Glutamatergic neuron (in vitro differentiated cells): ENCODE measurements at places on chromosomes 2 and 18.

DNA sequence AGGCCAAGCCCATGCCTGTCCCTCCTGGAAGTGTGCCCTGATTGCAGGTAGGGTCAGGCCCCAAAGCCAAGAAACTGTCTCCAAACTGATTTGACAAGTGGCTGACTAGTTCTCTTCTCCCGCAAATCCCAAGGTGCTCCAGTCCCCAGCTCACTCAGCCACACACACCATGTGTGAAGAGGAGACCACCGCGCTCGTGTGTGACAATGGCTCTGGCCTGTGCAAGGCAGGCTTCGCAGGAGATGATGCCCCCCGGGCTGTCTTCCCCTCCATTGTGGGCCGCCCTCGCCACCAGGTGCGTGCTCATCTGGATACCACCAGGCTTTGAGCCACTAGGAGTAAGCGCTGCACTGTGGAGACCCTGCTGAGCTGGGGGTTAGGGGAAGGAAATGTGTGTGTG, 8.3 kb downstream of the ACTG2 start:
- DNase-seq: no peak

DNA sequence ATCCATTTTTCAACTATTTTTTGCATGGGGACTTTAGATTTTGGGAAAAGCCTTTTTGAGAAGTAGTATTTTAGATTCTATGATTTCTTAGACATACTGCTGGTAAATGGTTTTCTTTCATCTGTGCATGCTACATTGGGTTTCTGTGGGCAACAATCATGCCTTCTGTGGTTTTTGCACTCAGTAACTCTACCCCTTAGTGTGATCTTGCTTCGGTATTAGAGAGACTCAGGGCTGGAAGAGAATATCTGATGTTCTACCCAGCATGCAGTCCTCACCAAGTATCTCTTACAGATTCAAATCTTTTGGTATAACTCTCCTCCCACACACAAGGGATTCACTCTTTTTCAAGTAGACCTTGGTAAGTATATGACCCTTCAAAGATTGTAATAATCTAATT, 183.0 kb downstream of the PMAIP1 start:
- DNase-seq: no peak

GRCh38 chr18:41870817-41871216, 84.2 kb upstream of the PIK3C3 start:
- DNase-seq: no peak

DNA sequence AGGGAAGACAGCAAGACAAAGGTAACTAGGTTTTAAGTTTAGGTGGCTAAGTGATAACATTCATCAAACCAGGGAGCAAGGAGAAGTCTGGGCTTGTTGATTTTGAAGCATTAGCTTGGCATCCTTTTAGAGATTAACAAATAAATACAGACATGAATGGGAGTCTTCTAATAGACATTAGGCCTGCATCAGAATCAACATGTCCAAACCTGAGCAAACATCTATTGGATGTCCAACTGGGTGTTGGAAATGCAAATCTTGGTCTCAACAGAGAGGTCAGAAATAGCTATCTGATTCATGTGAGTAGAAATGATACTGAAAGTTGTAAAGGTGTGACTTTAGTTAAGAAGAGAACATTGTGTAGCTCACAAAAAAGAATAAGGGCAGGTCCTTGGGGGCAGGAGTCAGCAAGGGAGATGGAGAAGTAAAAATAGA, 85.5 kb upstream of the RND3 start:
- DNase-seq: no peak

GRCh38 chr2:157176602-157177001, 80.9 kb upstream of the GALNT5 start:
- DNase-seq: no peak

GRCh38 chr2:152924219-152924618, 205.8 kb downstream of the ARL6IP6 start:
- DNase-seq: no peak

DNA sequence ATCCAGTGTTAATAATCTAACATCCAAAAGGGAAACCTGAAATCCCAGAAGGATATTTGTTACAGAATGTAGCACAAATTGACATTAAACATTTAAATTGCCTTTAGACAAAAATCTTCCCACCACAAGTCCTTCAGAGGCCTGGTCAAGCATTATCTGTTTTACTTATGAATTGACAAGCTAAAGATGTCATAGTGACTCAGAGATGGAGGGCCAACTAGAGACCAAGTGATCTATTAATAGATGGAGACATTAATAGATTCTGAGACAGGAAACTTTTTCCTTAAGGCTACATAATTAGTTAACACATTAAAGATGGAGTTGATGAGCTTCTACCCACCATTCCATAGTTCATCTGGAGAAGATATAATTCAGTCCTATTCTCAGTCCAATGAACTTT, 526.2 kb downstream of the IRS1 start:
- no peak for DNase-seq

- no peak for DNase-seq
Observed at GRCh38 chr2:203492965-203493364, 42.1 kb downstream of the RAPH1 start.

- no peak for DNase-seq
Observed at GRCh38 chr2:161096336-161096735, 63.9 kb upstream of the TANK start.

DNA sequence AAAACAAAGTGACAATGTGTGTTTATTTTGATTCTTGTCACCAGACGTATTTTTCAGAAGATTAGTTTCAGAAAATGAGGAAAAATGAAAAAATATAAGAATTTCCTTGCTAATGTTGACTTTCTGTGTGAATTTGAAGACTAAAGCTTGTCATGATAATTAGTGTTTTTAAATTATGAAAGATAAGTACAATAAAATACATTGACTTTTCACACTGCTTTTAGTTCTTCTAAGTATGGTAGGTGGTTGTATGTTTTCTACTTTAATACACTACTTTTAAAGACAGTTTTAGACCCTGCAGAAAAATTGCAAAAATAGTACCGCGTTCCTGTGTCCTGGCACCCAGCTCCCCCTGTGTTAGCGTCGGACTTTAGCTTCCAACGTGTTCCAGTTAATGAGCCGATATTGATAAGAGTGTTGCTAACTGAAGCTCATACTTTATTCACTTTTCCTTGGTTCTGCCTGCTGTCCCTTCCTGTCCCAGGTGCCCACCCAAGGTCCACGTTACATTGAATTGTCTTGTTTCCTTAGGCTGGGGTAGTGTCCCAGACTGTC, 695 bp downstream of the RBFA start:
- no peak for DNase-seq

GRCh38 chr2:68333009-68333408, 13.3 kb upstream of the CNRIP1 start:
- no peak for DNase-seq

DNA sequence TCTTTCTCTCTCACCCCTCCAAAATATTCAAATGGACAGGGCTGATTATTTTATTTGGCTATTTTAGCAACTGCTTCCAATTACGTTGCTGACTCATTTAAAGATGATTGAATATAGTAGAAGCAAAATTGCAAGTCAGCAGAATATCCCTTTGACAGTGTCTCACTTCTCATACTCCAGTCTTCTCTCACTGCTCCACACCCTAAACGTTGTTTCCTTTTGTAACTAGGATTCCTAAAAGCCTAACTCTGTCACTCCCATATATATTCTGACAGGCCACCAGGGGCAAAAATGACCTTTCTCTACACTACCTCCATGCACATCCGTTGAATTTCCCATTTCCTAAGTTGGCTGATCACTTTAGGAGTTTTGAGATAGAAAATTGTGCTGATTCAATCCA, 351.1 kb downstream of the RND3 start:
- DNase-seq: no peak

- DNase-seq: no peak
Observed at GRCh38 chr18:37554399-37554787, 11.2 kb downstream of the CELF4 start.

DNA sequence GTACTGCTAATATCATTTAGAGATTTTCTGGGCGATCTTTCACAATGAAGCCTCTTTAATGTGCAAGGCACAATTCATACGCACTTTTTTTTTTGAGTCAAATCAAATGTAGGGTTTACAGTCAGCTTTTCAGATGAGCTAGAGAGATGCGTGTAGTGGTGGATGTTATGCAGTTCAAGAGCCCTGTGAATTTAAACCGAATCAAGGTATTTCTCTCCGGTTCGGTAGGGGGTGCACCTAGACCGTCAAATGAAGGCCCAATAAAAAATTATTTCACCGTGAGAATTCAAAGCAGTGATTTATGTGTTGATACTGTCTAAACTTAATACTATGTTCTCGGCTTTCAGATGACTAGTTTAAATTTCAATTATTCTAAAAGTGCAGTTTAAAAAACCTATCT, 1.1 kb downstream of the PTH2R start:
- no peak for DNase-seq

DNA sequence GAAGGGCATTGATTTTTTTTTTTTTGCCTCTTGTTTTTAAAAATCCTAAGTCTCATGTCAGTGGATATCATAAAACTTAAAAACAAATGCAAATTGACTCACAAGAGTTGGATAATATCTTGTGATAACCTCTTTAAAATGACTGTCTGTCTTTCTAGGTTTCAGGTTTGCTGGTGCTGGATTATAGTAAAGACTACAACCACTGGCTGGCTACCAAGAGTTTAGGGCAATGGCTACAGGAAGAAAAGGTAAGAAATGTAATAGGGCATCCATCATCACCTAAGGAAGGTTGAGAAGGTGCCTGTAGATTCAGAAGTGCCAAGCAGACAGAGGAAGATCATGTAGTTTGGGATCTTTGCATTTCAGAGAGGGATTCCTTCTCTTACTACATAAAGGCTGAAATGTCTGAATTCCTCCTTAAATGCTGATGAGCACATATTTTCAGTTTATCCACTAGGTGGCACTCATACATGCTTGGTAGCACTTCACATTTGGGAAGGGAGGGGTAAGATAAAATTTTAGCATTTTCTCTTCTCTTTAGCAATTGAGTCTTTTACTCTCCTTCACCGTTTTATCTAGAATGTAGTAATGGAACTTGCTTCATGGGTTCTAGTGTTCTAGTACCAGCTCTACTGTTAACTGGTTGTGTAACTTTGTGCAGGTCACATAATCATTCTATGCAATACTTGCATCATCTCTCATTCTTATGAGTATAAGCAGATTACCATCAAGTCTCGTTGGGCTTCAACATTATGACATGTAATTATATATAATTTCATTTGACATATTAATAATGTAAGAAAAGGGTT, 21.1 kb downstream of the CPS1 start:
- no peak for DNase-seq

DNA sequence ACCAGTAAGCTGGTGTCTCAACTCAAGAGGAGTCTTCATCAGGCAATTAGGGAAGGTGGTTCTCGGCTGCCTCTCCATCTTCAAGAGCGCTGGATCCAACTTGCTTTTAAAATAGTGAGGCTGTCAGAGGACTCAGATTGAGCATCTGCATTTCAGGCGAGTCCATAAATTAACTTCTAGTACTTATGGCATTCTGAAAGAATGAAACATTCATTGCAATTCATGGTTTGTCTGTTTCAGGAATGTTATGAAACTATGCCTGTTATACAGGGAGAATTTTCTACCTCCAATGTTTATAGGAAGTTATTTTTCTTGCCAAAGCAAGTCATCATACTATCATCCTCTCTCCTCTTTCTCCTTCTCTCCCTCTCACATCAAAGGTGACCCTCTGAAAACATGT, 883.2 kb downstream of the SLC4A3 start:
- no peak for DNase-seq

- no peak for DNase-seq
Observed at GRCh38 chr2:191038241-191038725, 24.3 kb upstream of the STAT1 start.

- no peak for DNase-seq
Observed at GRCh38 chr18:21064347-21064746, 47.3 kb downstream of the ROCK1 start.

DNA sequence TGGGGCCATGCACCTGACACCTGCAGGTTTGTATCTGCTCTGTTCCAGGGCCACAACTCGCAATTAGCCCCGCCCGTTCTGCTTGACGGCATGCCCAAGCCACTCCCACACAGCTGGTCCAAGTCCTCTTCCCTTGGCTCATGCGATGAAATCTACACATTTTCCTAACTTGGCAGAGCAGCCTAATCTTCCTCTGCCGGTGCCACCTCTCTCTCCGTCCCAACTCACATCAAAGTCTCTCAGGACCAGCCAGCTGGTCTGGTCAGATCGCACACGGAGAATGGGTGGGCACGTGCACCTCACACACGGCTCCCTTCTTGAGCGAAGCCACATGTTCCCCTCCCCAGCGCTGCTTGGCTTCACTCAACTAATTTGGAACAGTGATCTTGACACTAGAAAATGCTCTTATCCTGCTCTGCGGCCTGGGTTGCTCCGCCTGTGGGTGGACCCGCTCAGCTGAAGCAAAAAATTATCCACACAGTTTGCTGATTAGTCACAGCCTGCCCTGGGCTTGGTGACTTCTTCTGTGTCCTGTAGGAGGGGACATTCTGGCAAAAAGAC, 176.7 kb downstream of the NRP2 start:
- DNase-seq: no peak

- DNase-seq: no peak
Observed at GRCh38 chr18:64201781-64202180, 52.9 kb upstream of the LINC00305 start.

DNA sequence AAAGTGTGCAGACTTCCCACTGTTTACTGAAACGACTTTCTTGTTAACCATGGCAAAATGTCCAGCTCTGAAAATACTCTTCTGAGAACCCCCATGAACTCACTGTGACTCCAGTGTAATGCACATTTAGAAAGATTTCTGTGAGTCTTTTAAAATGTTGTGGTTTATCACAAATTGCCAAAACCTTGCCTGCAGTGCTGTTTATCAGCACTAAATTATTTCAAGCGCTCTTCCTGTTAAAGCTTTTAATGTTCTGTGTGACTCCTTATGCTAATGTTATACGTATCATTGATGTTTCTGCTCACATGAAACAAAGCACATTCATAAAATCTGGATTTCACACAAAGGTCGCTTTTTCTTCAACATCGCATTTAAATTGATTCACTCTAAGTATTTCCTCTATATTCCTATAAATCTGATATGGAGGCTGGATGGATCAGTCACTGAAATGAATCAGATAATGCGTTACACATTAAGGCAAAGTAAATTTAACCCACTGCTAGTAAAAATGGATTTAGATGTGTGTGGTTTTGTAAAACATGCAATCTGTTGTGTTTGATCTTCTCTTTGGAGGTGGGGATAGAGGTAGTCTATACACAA, 521.2 kb downstream of the NYAP2 start:
- DNase-seq: no peak

- DNase-seq: no peak
Observed at GRCh38 chr2:151302879-151303278, 13.4 kb upstream of the NMI start.

GRCh38 chr2:158756331-158756730, 38.8 kb upstream of the DAPL1 start:
- no peak for DNase-seq
